Fibroblast of mammary gland (primary cell): ENCODE measurements at places on chromosomes 5 and 9.
A peak's percentile ranks its signal among the peaks of the same experiment; 100 is the strongest.

GRCh38 chr5:111374380-111374779 is 138.0 kb downstream of the STARD4 start:
- DNase-seq, result no peak

DNA sequence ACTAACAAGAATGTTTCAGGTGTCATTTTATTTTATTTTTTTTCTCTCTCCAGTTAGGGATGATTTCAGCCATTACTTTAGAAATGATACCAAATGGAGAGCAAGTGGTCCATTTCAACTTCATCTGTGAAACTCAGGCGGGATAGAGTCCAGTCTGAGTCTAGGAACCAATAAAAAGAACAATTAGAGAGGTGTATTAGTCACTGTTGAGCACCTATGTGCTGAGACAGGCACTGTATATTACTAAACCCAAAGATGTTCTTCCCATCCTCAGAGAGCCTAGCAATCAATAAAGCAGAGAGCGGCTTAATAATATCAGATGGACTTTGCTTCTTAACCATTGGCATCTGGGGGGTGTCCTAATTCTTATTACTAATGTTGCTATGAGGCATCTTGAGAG is 410.3 kb upstream of the SLC24A2 start:
- DNase-seq, result no peak

- DNase-seq, result no peak
Observed at GRCh38 chr5:135019314-135019713, 14.7 kb downstream of the PITX1 start.

GRCh38 chr5:71452876-71453275 is 2.6 kb upstream of the BDP1 start:
- DNase-seq, result no peak

GRCh38 chr5:68252673-68253623 is 37.4 kb downstream of the PIK3R1 start:
- peak; percentile 85 for DNase-seq
